ENCODE measurements at places on chromosomes 4 and X. TPM values are rescaled to one million over a fixed set of nuclear protein-coding genes. Genes with fewer than 3 reads are reported as not detected.

The USP38 gene
- total RNA-seq: 17.9 TPM

GRCh38 chr4:56979421-56980072 lies 851 bp downstream of the POLR2B start:
- no peaks in the 10 kb centered on the region for H3K27me3 ChIP-seq
- H3K36me3 ChIP-seq: peaks cover 2% of the 10 kb centered on the region
- H3K4me3 ChIP-seq: peak overlapping the region; percentile 69
- H3K27ac ChIP-seq: peak overlapping the region; percentile 93
- H3K4me1 ChIP-seq: peaks cover 55% of the 10 kb centered on the region
- DNase-seq: no peak

The ARHGAP4 gene
- 12.7 TPM for total RNA-seq

The ARHGAP36 gene
- not detected for total RNA-seq

DNA sequence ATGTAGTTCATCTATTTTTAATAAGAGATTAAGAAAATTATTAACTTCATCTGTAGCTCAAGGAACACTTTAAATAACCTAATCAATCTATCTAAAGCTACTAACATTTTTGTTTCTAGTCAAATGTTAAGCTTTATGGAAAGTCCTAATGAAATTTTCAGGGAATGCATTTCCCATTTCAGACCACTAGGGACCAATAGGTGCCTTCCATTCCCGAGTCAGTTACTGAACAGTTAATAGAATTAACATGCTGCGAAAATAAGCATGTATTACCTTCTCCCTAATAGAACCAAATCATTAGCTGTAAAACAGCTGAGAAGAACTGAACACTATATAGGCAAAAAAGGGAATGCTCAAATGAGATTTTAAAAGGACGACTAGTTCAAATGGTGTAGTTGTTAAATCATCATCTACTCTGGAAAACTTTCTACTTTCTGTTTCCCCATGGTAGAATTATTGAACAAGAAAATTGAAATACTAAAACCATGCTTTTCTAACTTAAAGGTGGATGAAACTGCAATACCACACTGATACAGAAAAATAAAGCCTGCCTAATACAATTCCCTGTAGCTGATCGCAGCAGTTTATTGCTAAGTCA lies 22.5 kb downstream of the STX18 start:
- no peak for DNase-seq
- H3K4me3 ChIP-seq: no peak overlapping the region
- H3K27ac ChIP-seq: no peak overlapping the region
- H3K4me1 ChIP-seq: peaks cover 7% of the 10 kb centered on the region
- H3K36me3 ChIP-seq: no peaks in the 10 kb centered on the region
- no peaks in the 10 kb centered on the region for H3K27me3 ChIP-seq

GRCh38 chrX:49761481-49761880 lies 65.7 kb upstream of the PAGE1 start:
- no peaks in the 10 kb centered on the region for H3K36me3 ChIP-seq
- H3K4me3 ChIP-seq: no peak overlapping the region
- H3K27me3 ChIP-seq: no peaks in the 10 kb centered on the region
- H3K27ac ChIP-seq: no peak overlapping the region

GRCh38 chr4:41632481-41633073 lies 94.6 kb downstream of the LIMCH1 start:
- H3K27ac ChIP-seq: no peak overlapping the region
- no peak overlapping the region for H3K4me3 ChIP-seq
- H3K27me3 ChIP-seq: no peaks in the 10 kb centered on the region
- no peak for DNase-seq
- no peaks in the 10 kb centered on the region for H3K36me3 ChIP-seq
- no peaks in the 10 kb centered on the region for H3K4me1 ChIP-seq

The PRDX4 gene
- total RNA-seq: 27.6 TPM

The ADGRG4 gene
- not detected for total RNA-seq

DNA sequence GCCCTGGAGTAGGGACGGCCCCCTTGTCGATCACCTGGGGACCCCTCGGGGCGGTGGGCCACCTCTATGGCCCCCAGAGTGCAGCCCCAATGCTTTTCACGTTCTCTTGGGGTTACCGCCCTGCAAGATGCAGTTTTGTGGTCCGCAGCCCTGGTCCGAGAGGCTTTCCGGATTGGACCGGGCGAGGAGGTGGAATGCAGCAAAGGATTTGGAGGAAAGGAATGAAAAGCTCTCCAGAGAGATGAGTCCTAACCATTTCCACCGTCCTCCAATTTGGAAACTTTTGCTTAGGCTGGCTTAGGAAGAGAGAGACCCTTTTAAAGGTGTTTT lies 601 bp downstream of the SLC25A43 start:
- no peak for DNase-seq
- H3K4me1 ChIP-seq: peaks cover 17% of the 10 kb centered on the region
- peak overlapping the region; percentile 68 for H3K4me3 ChIP-seq
- H3K36me3 ChIP-seq: no peaks in the 10 kb centered on the region

The CTAG1A gene
- total RNA-seq: not detected

The ADH6 gene
- total RNA-seq: 14.1 TPM

The DKC1 gene
- 38.1 TPM for total RNA-seq

Measured in suprapubic skin (tissue), 4 donors.